A549 treated with dexamethasone at 1 μM for 4 hours (cell line): ENCODE measurements at places on chromosomes 6 and 20. TPM values are rescaled to one million over a fixed set of nuclear protein-coding genes. Genes with fewer than 3 reads are reported as not detected.

CRISP2 gene
- not detected in 5 replicates for total RNA-seq

XKR7 gene
- 0.01 TPM in 2 of 5 replicates, not detected in the others for total RNA-seq

ELOVL4 gene
- 1.4 to 1.8 TPM (median 1.6 TPM) in 5 replicates for total RNA-seq

RRAGD gene
- 3.6 to 5.6 TPM (median 4.5 TPM) in 5 replicates for total RNA-seq

MOCS1 gene
- 2.0 to 3.3 TPM (median 2.7 TPM) in 5 replicates for total RNA-seq

BPIFB4 gene
- total RNA-seq: not detected in 5 replicates

SHLD1 gene
- total RNA-seq: 6.1 to 7.6 TPM (median 6.4 TPM) in 5 replicates

LRRC73 gene
- 0.56 to 0.96 TPM (median 0.95 TPM) in 5 replicates for total RNA-seq

WFDC9 gene
- not detected in 5 replicates for total RNA-seq

SLC17A1 gene
- 0.09 TPM in 1 of 5 replicates, not detected in the others for total RNA-seq

CALHM4 gene
- total RNA-seq: not detected in 5 replicates

PNLDC1 gene
- 0.04 to 0.06 TPM (median 0.05 TPM) in 3 of 5 replicates, not detected in the others for total RNA-seq
